ENCODE measurements at places on chromosomes 4 and X.
A peak's percentile ranks its signal among the peaks of the same experiment; 100 is the strongest.

GRCh38 chr4:38309471-38309870 lies 349.3 kb downstream of the PTTG2 start:
- no peak for DNase-seq

- no peak for DNase-seq
Observed at GRCh38 chrX:112696481-112696880, 16.7 kb upstream of the LHFPL1 start.

DNA sequence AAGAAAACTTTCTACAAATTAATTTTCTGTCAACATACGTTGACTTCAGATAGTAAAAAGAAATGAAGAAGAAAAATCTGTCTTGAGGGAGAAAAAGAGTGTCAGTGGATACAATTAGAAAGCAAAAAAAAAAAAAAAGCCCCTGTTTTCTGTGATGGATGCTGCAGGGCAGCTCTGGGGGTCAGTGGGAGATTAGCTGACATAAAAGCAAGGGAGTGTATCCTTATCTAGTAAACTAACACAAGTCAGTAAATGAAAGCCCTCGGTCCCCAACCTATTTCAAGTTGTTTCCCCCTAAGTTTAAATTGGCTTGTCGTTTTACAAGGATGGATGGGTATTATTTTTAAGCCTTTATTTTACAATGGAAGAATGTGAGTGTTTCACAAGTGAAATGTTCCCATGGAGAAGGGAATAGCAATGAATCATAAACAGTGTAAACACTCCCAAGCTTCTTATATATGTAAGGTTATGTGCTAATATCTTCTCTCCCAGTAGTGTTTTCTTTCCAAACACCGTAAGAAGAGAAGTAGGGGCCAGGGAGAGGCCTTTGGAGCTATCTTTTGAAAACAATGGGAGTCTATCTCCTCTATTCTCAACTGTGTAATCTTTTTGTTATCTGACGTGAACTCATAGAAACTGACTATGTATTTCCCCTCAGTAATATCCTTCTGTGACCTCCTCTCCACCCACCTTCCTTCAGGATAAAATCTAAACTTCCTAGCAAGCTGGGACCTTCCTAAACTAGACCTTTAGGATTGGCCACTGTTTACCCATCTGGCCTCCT lies 347.7 kb downstream of the FBXO8 start:
- no peak for DNase-seq

DNA sequence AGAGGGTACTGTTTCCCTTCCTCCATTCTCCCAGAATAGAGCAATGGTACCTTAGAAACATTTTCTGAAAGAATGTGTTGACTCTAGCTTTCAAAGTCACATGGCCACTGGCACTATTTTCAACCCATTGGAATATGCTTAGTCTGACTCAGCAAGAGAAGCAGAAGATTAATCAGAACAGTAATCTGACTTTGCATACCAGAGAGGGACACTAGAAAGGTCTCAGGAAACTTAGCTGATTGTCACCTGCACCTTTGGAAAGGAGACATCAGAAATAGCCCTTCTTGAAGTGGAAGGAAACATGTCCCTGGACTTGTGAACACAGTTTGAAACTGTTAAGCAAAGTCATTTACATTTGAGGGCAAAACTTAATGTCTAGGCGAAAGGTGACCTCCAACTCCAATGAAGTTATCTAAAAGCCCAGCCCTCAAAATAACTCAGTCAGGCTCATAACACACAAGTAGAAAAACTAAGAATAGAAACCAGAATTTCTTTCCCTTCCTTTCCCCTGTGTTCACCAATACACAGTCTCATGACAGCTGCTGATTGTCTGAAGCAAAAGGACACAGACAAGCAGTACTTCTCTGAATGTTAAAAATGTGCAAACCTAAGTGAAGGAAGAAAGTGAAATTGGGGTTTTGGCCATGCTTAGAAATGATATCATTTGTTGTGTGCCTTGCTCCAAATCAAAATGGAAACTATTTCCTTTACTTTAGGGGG lies 270.8 kb downstream of the GRIA3 start:
- no peak for DNase-seq

- no peak for DNase-seq
Observed at GRCh38 chrX:127708155-127708554, 344.0 kb downstream of the ACTRT1 start.

DNA sequence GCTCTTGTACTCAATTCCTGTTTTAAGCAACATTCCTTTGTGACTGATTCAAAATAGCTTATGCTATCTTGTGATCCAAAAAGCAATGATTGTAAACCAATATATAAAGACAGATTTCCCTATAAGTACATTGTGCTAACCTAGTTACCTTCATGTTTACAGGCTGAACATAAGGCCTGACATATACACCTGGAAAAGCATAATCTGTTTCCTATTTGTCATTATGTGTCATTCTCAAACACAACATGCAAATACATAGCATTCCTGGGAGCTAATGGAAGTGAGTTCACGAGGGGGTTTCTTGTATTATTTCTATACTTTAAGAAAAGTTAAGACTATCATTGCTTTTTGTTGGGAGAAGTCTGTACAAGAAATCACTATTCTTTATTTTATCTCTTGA lies 638.1 kb upstream of the AGA start:
- no peak for DNase-seq

DNA sequence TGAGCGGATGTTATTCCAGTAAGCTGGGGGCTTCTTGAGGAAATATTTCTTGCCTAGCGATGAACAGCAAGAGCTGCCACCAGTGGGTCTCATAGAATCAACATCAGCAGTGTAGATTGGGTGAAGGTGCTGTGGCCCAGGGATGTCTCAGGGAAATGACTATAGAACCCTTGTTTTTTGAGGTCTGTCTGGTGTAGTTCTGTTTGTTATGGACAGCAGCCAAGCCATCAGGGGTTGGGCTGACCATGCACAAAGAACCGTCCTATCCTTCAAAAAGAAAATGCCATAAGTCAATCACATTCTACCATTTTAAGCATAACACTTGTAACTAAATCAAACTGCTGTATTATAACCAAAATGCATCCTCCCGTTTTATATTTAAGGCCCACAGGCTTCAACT lies 17.3 kb upstream of the C1GALT1C1 start:
- no peak for DNase-seq

DNA sequence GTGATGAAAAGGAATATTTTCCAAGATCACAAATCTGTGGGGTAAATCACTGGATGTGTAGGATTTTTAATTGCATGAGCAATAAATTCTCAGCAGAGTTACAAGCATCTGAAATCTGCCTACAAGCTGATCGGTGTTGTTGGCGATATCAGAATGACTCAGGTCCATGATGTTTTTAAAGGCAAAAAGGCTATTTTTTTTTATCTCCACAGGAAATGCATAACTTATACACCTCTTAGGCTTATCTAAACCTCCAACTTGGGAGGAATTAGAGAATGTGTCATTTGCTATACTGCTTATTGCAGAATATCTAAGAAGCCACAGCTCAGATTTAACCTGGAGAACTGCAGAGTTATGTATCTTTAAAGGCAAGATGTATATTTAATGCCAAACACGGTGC lies 61.6 kb downstream of the KIT start:
- DNase-seq, result no peak

DNA sequence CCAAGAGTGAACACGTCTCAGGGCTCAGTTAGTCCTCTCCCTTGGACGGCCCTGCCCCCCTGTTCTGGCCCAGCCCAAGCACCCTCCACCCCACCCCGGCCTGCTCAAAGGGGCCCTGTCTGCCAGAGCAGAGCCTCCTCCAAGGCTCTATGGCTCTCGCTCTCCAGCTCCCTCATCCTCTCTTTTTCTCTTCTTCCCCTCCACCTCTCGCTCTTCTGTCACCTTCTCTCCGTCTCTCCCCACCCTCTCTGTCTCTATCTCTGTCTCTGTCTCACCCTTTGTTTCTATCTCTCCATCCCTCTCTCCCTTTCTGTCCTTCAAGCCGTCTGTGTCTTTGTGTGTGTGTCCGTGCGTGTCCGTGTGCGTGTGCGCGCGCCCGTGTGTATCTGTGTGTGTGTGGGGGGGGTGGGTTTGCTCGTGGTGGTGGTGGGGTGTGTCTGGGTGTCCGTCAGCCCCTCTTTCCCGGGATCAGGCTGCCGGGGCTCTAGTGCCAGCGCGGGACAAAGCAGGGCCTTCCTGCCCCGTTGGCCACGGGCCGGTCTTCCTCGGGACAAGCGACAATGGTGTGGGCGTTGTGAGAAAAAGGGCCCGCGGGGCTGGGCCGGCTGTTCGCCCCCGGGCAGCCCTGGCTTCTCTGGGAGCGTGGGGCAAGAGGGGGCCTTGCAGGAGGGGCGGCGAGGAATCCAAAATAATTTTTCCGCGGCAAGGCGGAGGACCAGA lies 8.7 kb downstream of the FRG2 start:
- no peak for DNase-seq

DNA sequence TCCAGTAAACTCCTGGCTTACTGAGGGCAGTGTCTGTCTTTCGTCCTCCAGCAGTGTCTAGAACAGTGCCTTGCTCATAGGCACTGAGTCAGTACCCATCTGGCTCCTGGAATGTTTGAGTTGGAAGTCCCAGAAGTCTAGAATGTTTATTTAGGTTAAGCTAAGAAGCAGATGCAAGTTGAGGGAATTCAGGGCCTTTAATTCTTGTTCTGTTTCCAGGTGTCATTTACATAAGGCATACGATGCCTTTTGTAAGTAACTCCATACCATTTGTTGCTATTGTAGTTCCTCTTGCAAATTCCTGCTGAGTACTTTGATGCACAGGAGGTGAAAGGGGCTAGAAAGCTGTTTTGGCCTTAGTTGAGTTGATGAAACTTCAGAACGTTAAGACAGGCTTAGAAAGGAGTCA lies 22.2 kb downstream of the ARHGAP10 start:
- DNase-seq, result no peak

- no peak for DNase-seq
Observed at GRCh38 chr4:36325499-36325898, 44.1 kb downstream of the DTHD1 start.

GRCh38 chrX:38336538-38337240 lies 9.4 kb upstream of the RPGR start:
- DNase-seq, result no peak

DNA sequence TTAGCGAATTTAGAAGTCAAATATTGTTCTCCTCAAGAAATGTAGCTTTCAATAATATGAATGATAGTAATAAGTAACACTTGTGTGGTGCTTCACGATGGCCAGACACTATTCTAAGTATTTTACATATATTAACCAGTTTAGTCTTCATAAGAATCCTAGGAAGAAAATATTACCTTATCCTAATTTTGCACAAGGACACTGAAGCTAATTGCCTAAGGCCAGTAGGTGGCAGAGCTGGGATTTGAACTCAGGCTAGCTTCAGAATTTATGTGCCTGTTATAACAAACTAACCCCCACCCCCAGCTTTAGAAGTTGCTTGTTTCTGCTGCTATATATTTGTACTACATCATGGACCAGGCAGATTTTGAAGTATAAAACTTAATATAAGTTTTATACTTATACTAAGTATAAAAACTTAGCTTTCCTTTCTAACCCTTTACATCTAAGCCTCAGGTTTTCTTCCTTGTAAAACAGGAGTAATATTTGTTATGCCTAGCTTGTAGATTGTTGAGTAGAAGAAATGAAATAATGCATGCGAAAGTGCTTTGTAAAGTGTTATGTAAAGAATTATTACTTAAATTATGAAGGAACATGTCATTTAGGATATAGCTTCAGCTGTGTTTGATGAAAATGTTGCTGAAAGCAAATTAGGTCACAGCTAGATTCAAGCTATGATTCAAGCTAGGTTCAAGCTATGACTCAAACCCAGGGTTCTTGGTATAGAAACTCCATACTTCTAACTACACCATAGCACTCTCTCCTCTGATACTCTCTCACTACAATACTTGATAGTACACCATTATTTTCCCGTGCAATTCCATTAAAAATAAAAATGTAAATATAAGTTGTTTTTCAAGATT lies 4.2 kb upstream of the CDS1 start:
- DNase-seq, result no peak

DNA sequence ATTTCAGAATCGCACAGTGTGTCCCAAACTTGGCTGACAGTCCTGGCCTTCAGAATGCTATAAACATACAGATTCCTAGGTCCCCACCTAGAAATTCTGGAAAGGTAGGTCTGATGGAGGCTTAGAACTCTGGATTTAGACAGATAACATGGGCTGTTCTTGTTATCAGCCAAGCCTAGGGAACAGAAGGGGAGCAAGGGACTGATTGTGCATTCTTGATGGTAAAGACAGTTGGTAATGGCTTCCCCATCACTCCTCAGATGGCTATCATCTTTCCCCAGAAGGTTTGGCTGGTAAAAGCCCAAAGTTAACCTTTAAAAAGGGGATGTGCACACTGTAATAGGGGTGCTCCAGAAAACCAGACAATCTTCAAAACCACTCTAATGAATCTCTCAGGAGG lies 35.7 kb downstream of the DIPK2B start:
- DNase-seq, result no peak

GRCh38 chr4:163558539-163559044 lies 64.1 kb downstream of the TMA16 start:
- no peak for DNase-seq

GRCh38 chr4:137678796-137679195 lies 146.5 kb upstream of the PCDH18 start:
- no peak for DNase-seq

GRCh38 chr4:134276476-134276875 lies 74.9 kb upstream of the PABPC4L start:
- DNase-seq, result no peak

DNA sequence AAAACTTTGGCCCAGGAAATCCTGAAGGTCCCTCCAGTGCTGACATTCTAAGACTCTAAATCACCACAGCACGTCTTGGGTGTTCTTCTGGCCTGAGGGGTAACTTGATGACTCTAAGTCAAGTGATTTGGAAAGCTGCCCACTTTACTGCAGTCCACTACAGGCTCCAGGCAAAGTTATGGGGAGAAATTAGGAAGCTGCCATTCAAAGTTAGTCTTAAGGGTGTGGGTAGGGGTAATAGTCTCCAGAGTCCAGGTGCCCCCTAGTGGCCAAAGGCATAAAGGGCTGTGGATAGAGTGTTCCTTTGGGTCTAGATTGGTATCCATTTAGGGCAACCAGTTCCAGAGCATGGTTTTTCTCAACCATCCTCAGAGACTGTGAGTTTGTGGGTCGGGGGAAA lies 38.7 kb upstream of the SLC16A2 start:
- peak; percentile 14 for DNase-seq

DNA sequence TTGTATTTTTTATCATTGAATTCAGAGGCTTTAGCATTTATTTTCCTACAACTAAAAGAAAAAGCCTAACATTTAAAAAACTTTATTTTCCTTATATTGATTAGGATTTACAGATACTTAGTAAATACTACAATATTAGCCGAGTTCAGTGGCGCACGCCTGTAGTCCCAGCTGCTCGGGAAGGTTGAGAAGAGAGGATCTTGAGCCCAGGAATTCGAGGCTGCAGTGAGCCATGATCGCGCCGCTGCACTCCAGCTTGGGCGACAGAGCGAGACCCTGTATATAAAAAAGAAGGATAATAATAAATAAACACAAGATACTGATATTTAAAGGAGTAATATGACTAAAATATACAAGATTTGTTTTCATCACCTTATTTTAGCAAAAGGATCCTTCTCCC lies 681 bp upstream of the UPF3B start:
- DNase-seq, result no peak

DNA sequence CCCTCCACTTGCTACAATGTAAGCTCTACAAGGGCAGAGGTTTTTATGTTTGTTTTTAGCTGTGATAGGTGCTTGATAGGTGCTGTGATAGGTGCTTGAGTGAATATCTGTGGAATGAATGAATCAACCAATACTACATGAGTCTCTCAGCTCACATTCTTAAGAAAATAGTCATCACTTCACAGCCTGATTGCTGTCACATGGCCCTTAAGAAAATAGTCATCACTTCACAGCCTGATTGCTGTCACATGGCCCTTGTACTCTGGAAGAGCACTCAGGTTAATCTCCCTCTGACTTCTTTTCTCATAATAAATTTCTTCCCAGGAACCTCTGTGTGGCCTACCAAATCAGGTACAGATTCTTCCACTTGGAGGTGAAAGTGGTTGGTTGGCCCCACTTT lies 335.2 kb downstream of the TENM3 start:
- no peak for DNase-seq

GRCh38 chr4:20431543-20431951 lies 179.8 kb downstream of the SLIT2 start:
- no peak for DNase-seq
